NCI-H1436 treated with DMSO at 0.1 percent for 48 hours (cell line): ENCODE measurements at places on chromosomes 6 and 20.
A peak's percentile ranks its signal among the peaks of the same experiment; 100 is the strongest.

- no peak for DNase-seq
These were observed 949 bp downstream of the KIFC1 start for GRCh38 chr6:33392595-33392948.

GRCh38 chr20:63751471-63752271 lies 12.1 kb downstream of the SLC2A4RG start:
- DNase-seq = no peak

DNA sequence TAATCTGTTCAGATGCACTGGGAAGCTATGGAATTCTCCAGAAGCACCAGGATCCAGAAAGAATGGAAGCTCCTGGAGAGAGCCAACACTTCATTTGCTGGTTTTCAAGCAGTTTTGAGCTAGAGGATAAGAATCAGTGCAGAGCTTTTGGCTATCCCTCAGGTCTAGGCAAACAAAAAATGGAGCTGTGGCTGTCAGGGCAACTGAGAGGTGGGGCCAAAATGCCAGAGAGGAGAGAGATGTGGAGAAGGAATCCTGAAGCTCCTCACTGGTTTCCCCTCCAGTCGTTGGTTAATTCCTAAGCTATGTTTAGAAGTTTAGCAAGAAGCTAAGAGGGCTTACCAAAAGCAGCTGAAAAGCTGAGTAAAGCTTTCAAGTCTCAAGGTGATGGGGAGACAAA lies 294.2 kb upstream of the JARID2 start:
- no peak for DNase-seq

DNA sequence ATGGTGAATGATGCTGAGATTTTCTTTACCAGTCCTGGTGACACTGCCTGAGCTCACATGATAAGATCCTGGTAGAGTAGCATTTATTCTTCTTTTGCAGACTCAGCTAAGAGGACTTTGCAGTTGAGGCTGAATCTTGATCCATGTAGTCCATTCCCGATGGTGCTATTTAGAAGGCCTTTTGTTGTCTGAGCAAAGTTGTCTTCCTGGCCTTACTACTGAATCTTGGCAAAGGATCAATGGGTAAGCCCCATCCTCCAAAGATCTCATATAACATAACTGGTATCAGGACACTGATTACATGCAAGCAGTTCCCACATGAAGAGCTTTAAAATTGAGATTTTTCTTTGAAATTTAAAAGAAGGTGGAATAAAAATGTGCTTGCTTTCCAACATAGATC lies 291.6 kb downstream of the SOX4 start:
- no peak for DNase-seq

GRCh38 chr6:80126657-80127345 lies 20.3 kb downstream of the BCKDHB start:
- DNase-seq = no peak

- DNase-seq = no peak
These were observed 661.3 kb downstream of the CD109 start for GRCh38 chr6:74357321-74357720.

DNA sequence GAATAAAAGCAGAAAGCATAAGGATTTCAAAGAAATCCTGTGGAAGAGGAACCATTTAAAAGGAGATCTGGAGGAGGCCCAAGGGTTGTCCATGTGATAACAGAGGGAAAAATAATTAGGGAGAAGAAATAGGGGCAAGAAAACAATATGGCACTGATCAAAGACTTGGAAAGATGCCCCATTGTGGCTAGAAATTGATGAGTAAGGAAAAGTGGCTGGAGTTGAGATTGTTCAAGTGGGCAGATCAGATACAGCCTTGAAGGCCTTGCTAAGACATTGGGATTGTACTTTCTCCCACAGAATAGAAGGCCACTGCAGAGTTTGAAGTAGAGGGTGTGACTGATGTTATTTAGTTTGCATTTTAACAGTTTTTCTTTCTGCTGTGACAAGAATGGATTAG lies 213.3 kb downstream of the CBLN4 start:
- DNase-seq = no peak

DNA sequence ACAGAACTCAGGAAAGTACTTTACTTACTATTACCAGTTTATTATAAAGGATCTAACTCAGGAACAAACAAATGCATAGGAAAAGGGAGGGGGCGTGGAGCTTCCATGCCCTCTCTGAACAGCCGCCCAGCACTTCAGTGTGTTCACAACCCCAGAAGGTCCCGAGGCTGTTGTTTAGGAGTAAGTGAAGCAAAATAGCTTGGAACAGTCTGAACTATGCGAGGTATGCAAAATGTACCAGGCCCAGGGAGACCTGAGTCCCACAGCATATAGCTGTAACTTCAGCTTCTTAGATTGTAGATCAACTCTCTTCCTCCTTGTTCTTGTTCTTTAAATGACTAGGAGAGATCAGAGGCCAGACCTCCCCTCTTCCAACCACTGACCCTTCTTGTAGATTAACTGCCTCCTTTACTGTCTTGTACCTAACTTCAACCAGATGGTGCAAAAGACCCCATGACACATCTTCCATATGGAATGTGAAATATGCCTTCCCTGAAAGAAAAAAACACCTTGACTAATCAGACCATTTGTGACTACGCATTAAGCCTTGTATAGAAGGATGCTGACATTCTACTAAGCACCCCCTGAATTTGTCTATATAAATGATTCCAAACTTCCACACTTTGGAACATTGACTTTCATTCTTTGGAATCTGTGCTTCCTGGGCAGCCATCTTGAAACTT lies 98.8 kb upstream of the SNX9 start:
- DNase-seq = no peak

- DNase-seq = peak; percentile 38
These were observed 204.2 kb downstream of the BCAS1 start for GRCh38 chr20:53865901-53866793.

GRCh38 chr6:167244064-167244960 lies 46.8 kb upstream of the UNC93A start:
- DNase-seq = no peak

DNA sequence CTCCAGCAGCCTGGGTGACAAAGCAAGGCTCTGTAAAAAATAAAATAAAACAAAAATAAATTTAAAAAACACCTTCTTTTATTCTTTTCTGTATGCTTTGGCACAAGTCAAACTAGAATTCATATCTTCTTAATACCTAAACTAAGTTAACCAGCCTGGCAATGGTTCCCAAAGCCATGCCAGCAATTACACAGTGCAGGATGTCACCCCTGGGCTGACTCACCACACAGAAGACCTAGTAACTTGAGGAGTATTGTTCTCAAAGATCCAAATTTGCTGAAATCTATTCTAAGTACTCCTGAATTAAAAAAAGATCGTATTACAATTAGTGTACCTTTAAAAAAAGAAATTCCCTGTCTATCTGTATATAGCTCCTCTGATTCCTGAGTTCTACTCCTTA lies 162.7 kb upstream of the SGK1 start:
- DNase-seq = no peak

DNA sequence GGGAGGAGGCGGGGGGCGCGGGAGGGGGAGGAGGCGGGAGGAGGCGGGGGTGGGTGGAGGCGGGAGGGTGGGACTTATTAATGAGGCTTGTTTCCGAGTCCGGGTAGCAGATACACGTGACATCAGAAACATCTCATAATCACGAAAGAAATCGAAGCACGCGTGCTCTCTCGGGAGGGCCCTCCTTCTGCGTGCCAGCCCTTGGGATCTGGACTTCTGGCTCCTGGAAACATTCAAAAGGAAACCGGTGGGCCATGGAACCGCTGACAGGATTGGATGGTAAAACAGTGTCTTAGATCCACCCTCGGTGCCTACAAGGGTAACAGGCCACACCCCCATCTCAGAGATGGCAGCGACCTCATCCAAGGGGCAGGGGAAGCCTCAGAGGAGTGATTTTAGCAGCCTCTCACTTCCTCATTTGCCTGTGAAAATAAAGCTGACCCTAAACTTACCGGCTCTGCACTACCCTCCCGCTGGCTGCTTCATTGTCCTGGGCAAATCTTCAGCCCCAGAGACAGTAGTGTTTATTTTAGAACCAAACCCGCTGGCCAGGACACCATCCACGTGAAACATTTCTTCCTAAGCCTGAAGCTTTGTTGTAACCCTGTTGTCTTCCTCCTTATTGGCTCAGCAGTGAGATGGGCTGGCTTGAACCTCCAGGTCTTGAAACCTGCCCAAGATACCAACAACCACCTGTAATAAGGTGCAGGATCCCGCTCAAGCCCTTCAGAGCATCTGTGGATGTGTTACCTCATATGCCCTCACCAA lies 97.5 kb downstream of the PSMG4 start:
- peak; percentile 28 for DNase-seq

GRCh38 chr20:63433756-63434531 lies 38.5 kb downstream of the KCNQ2 start:
- no peak for DNase-seq

- DNase-seq = no peak
These were observed 690 bp downstream of the IFNGR1 start for GRCh38 chr6:137218473-137218916.

GRCh38 chr6:44057931-44058616 lies 69.2 kb downstream of the MRPL14 start:
- DNase-seq = no peak

- no peak for DNase-seq
These were observed 98.8 kb downstream of the EPB41L2 start for GRCh38 chr6:130964289-130964688.

- DNase-seq = no peak
These were observed 248.6 kb downstream of the ALDH8A1 start for GRCh38 chr6:134701301-134701700.

GRCh38 chr20:63532449-63532971 lies 4.7 kb downstream of the PTK6 start:
- DNase-seq = no peak

- DNase-seq = no peak
These were observed 904 bp upstream of the UST start for GRCh38 chr6:148745926-148746325.

GRCh38 chr6:124989136-124989983 lies 27.1 kb downstream of the RNF217 start:
- DNase-seq = no peak

GRCh38 chr6:86629123-86629522 lies 308.2 kb upstream of the HTR1E start:
- DNase-seq = no peak

DNA sequence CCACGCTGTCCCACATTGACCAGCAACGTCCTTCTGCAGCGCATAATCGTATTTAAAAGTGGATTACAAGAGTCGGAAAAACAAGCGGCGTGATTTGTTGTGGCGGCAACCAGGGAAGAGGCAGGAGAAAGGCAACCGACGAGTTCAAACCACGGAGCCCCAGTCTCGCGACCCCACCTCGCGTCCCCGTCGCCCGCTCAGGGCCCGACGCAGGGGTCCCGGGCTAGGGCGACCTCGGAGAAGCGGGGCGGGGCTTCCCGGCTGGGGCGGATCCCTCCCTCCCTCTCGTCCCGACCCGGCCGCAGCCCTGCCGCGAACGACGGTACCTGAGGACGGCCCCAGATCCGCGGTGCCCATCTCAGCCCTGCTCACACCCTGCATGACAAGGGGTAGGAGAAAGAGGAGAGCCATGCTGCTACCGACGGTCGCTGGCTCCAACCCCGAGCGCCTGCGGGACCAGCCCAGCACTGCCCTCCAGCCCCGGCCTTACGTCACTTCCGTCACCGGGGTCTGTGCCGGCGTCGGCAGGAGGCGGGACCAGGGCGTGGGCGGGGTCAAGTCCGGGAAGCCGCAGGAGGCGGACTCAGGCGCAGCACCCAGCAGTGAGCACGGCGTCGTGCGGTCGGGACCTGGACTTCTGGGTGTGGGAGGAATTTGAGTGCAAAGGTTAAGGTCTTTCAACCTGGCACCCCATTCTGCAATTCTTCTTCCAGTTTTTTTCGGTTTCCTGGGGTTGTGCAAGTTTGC lies at the start of gene IFNGR1:
IFNGR1 (minus strand) TSS at position 469 of the 747 bp plus-strand sequence; CDS start at position 411, 58 bp downstream.
- peak; percentile 53 for DNase-seq

DNA sequence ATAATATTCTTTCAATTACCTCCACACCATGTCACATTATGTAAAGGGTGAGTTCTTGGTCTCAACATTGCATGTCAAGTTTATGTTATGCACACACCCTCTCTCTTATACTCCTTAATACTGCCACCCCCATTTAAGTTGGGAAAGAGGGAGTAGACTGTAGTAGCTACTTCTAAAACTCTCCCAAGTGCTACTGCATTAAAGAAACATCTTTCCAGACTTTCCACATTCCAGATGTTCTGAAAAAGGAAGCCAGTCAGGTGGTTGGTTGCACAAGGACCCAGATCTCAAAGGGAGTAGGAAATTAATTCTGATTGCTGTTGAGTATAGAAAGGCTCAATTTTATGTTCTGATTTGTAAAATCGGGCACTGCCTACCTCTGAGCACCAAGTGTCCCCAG lies 419.5 kb downstream of the CD83 start:
- DNase-seq = no peak

GRCh38 chr6:85672050-85672449 lies 29.4 kb upstream of the SYNCRIP start:
- no peak for DNase-seq

DNA sequence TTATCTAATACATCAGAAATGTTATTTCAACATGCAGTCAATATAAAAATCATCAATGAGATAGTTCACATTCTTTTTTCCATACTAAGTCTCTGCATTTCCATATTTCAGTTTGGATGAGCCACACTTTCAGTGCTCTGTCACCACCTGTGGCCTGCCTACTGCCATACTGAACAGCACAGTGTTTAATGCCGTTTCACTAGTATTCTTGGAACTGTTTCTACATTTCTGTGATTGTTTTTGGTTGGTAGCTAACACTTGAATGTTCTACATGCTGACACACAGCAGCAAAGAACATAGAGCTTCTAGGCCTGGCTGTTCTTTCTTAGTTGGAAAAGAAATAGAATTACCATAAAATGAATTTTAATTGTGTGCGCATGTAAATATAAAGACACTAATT lies 61.4 kb upstream of the KIF25 start:
- DNase-seq = no peak

- DNase-seq = no peak
These were observed 152.7 kb downstream of the DLL1 start for GRCh38 chr6:170137911-170138910.

DNA sequence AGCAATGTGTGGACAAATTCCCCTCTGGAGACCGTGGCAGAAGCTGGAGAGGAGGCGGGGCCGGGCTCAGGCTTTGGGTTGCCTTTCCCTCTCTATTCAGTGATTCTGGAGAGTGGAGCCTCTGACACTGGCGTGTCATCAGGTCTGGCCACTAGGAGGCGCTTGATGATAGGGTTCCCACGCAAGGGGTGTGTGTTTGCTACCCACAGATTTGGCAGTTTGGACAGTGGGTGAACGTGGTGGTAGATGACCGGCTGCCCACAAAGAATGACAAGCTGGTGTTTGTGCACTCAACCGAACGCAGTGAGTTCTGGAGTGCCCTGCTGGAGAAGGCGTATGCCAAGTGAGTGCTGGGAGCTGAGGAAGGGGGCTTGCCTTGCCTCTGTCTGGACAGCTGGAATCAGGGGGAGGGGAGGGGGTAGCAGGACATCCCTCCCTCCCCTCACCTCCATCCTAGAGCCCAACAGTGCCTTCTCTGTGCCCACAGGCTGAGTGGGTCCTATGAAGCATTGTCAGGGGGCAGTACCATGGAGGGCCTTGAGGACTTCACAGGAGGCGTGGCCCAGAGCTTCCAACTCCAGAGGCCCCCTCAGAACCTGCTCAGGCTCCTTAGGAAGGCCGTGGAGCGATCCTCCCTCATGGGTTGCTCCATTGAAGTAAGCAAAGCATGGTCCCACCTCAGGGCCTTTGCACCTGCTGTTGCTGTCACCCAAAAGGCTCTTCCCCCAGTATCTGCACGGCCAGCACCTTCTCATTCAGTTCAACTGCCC lies 14.3 kb downstream of the CAPN11 start:
- DNase-seq = peak; percentile 37
